ENCODE measurements at places on chromosomes 1 and 21.

DNA sequence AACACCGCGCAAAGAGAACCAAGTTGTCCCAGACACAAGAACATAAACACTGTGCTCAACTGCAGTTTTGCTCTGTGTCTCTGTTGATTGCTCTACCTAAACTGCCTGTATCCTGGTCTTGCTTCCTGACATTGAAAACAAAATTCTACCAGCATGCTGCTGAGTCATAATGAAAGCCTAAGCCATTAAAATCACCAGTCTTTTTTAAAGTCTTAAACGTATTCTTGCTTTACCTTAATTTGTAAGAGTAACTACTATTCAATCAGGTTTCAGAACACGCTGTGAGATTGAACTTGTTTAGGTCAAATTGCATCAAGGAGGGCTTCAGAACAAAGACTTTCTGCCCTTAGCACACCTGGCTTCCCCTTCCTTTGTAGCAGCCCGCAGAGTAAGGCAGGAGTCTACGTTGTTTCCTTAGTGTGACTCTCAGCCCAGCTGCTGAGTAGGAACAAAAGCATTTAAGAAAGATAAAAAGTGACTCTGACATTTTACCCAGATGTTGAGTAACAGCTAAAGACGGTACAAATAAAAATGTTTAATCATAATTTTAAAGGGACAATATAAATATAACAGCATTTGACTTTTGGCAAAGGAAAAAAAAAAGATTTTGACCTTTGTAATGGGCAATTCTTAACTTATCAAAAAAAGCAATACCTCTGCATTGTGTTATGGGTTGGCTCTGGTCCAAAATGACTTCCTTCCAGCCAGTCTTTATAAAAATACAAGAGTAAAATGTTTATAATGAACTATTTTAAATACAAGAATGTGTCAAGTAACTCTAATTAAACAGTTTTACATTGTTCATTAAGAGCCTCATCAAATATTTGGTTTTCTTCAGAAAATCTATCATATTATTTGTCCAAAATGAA lies 186.9 kb upstream of the ADGRL4 start:
- no peak for DNase-seq

GRCh38 chr21:38182370-38182985 lies 74.3 kb upstream of the KCNJ15 start:
- no peak for DNase-seq

- no peak for DNase-seq
These were observed 350.0 kb downstream of the KCNH1 start for GRCh38 chr1:210783925-210784324.

- no peak for DNase-seq
These were observed 113.9 kb upstream of the DPT start for GRCh38 chr1:168842916-168843315.

DNA sequence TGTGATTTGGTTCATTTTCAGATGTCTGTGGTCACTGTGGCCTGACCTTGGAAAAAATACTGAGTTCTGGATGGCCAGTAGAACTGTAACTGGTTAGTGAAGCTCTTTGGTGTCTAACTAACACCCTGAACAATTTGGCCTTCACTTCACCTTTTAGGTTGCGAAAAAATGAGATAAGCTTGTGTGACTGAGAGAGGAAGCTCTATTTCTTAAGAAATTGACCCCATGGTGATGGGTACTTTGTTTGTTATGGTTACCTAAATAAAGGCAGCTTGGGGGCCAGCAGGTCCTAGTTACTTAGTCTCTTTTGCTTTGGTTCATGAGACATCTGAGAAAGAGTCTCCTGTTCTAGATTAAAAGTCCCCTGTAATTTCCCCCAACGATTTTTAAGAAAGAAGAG lies 181.6 kb downstream of the ZNF326 start:
- DNase-seq: no peak

DNA sequence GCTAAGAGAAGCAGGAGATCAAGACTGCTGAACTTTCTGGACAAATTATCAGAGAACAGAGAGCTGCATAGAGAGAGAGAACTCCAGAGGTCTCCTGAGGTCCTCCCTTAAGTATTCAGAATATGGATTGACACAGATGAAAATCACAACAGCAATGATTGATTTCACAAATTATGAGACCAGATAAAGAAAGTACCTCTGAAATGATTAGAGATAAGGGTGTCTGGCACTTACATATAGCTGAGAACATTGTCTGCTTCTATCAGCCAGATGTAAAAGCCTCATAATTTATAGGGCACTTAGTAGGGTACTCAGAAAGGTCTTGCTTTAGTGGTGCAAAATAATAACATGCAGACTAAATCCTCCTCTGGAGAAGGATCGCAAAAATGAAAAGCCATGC lies 1301.8 kb downstream of the BRINP3 start:
- DNase-seq: no peak

DNA sequence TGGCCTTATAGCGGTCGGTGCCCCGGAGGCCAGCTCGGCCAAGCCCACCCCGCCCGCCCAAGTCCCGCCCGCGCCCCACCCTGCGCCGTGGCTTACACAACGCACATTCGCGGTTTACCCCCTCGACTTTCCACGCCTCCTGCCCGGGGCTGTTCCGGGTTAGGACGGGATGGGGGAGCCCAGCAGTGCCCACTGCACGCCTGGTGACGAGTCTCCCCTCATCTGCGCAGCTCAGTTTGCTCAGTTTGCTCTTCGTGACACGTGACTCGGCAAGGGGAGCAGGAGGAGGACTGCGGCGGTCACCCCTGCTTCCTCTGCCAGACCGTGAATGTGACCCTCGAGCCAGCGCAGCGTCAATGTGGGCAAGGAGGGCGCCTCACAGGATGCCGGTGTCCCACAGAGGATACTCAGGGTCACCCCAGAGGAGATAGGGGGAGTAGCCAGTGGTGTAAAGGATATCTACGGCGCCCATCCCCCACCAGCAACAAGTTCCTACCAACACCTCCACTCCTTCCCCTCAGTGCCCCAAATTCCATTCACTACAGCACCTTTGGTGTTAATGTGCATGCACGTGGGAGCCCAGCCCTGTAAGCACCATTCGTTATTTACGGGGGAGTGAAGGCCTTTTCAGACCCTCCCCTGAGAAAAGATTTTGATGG lies 350 bp upstream of the S100A6 start:
- DNase-seq: peak; percentile 50

- peak; percentile 8 for DNase-seq
These were observed 137.4 kb upstream of the USP25 start for GRCh38 chr21:15592271-15592860.

DNA sequence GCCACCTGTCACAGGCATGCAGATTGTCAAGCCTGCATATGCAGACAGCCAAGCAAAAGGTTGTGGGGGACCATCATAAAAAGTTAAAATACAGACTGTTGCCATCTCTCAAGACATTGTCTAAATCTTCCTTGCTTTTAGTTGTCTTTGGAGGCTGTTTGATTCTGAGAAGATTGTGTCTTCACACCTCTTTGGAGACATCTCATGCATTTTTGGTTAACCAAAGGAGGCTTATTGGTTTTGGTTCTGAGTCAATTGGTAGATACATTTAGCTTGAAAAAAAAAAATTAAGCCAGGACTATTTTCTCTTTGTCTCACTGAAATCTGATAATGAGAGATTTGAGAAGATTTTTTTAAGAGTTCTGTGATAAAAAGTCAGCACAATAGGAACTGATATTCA lies 217.6 kb downstream of the LYPLAL1 start:
- no peak for DNase-seq

GRCh38 chr1:169121146-169121923 lies 14.8 kb downstream of the ATP1B1 start:
- DNase-seq: no peak

GRCh38 chr1:59502009-59502691 lies 205.3 kb downstream of the FGGY start:
- DNase-seq: no peak

DNA sequence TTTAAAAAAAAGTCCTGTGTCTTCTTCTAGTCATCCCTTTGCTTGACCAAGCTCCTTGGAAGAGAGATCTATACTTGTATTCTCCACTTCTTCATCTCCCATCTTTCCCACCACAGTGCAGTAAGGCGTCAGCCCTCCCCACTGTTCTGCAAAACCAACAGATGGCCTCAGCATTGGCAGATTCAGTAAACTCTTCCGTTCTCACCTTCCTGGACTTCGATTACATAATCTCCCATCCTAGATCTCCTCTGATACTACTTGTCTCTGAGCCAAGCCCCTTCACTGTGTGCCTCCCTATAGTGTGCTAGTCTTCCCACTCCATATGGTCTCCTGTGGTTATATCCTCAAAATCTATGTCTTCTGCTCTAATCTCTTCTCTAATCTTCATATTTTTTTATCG lies 1.6 kb upstream of the COLGALT2 start:
- DNase-seq: no peak

- no peak for DNase-seq
These were observed 7.4 kb downstream of the LHX9 start for GRCh38 chr1:197924516-197925123.

- peak; percentile 59 for DNase-seq
These were observed 9.4 kb upstream of the THEMIS2 start for GRCh38 chr1:27862671-27863537.

GRCh38 chr1:190168893-190169280 lies 308.8 kb downstream of the BRINP3 start:
- no peak for DNase-seq

GRCh38 chr1:41666981-41667631 lies 182.6 kb upstream of the EDN2 start:
- DNase-seq: peak; percentile 57

- no peak for DNase-seq
These were observed 61.8 kb upstream of the GJB5 start for GRCh38 chr1:34693081-34693480.

GRCh38 chr1:173137107-173137706 lies 69.9 kb downstream of the TNFSF4 start:
- no peak for DNase-seq

- no peak for DNase-seq
These were observed 19.6 kb downstream of the CCDC24 start for GRCh38 chr1:44010935-44011471.

GRCh38 chr1:243489681-243490546 lies 234.1 kb downstream of the SDCCAG8 start:
- no peak for DNase-seq

DNA sequence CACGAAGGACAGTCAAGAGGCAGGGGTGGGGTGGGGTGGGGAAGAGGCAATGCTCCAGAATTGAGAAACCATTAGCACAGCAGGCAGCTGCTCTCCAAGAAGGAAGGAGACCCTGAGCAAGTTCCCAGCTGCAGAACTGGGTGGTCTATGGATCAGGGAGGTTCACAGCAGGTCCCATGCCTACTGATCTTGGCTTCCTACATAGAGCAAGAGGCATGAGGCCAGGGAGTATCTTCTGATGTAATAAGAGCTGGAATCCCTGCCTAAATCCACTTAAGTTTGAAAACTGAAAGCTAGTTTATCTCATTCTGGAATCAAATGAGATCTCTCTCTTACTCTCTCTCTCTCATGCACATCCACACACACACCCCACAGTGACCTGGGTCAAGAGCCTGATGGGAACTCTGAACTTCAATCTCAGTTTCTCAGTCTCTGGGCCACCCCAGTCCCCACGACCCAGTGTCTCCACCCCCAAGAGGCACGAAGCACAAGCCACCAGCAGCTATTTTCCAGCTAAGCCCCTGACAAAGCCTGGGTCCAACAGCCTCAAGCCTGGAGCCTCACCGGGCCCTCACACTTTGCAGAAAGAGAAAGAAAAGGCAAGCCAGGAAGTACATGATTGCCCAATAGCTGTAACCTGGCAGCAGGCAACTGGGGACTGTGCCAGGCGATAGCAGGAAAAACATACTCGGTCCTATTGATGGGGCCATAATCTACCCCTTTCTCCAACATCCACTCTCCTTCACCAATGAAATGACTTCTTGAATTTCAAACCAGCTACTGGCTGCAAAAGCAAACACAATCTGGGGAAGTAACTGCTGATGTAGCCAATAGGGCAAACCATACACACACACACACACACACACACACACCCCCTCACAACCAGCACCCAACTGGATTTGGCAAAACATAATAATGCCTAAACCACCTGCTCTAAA lies 2.2 kb downstream of the NUAK2 start:
- no peak for DNase-seq

DNA sequence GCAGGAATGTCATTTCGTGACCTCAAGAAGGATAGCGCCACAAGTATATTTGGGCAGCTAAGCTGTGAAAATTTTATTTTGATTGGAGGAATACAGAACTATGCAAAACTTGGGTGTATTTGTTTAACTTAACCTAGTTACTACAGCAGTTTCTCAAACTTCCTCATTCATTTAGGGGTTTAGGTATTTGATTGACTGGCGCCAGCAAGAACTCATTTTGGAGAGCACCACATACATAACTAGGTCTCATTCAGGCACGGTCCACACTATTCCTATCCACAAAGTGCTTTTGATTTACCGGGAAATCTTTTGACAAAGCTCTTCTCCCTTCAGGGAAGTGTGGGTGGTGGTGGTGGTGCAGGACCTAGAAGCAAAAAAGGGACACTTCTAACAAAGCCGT lies 155.1 kb upstream of the NRIP1 start:
- no peak for DNase-seq

DNA sequence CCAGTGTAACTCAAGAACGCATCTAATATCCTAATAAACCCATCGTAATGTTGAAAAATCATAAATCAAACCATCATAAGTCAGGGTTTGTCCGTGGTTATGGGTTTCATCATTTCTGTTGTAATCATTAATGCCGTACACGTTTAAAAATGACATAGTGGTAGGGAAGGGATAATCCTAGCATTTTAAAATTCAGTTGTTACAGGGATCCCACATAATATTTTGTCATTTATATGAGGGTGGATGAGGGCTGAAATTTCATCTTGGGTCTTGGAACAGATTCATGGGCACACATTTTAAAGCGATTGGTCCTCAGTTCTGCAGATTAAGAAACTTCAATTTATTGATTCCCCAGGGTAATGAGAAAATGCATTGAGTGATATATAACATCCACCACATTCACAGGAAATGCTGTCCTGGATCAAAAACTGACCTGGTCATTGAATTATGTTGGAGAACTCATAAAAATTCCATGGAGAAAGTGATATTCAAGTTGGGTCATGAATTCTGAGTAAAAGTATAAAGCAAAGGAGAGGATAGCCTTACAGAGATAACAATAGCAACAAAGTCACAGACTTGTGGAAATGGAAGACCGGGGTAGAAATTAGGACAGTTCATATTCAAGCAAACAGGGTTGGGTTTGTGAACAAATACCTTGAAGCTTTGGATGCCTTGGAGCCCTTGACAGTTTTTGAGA lies 1527.3 kb upstream of the TPTE start:
- DNase-seq: no peak

Data from germinal center (tissue), 1 donor.